ENCODE measurements at places on chromosomes 6 and 20. TPM values are rescaled to one million over a fixed set of nuclear protein-coding genes. Genes with fewer than 3 reads are reported as not detected.

PCNA gene
- total RNA-seq: 36.5 TPM

DNA sequence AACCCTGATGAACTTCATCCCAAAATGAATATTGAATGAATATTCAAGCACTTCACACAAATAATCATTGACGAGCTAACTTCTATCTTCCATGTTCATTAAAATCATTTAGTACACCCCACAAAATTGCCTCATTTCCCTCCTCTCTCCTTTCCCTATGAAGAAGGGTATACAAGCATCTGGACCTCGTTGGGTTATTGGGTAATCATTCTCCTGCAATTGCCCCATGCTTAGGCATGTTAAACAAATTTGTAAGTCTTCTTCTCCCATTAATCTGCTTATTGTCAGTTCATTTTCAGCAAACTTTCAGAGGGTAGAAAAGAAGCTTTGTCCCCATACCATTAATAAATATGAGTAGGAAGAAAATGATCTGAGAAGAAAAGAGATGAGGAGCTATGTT lies 27.6 kb downstream of the PRKN start:
- H3K4me3 ChIP-seq: no peak overlapping the region
- no peaks in the 10 kb centered on the region for H3K27me3 ChIP-seq
- no peaks in the 10 kb centered on the region for H3K36me3 ChIP-seq

GRCh38 chr6:2035826-2036709 lies 209.3 kb downstream of the GMDS start:
- H3K4me3 ChIP-seq: no peak overlapping the region
- H3K27ac ChIP-seq: no peak overlapping the region
- no peak for DNase-seq
- no peaks in the 10 kb centered on the region for H3K27me3 ChIP-seq

TREML2 gene
- total RNA-seq: not detected

GRCh38 chr6:117346142-117346930 lies 79.4 kb downstream of the ROS1 start:
- no peak overlapping the region for H3K4me3 ChIP-seq
- no peaks in the 10 kb centered on the region for H3K27me3 ChIP-seq
- DNase-seq: no peak
- H3K4me1 ChIP-seq: no peaks in the 10 kb centered on the region
- no peaks in the 10 kb centered on the region for H3K36me3 ChIP-seq

OR12D2 gene
- not detected for total RNA-seq

GRCh38 chr6:111900735-111901134 lies 27.5 kb upstream of the FYN start:
- no peaks in the 10 kb centered on the region for H3K27me3 ChIP-seq
- DNase-seq: no peak
- no peaks in the 10 kb centered on the region for H3K4me1 ChIP-seq
- no peaks in the 10 kb centered on the region for H3K36me3 ChIP-seq
- no peak overlapping the region for H3K27ac ChIP-seq
- no peak overlapping the region for H3K4me3 ChIP-seq

DNA sequence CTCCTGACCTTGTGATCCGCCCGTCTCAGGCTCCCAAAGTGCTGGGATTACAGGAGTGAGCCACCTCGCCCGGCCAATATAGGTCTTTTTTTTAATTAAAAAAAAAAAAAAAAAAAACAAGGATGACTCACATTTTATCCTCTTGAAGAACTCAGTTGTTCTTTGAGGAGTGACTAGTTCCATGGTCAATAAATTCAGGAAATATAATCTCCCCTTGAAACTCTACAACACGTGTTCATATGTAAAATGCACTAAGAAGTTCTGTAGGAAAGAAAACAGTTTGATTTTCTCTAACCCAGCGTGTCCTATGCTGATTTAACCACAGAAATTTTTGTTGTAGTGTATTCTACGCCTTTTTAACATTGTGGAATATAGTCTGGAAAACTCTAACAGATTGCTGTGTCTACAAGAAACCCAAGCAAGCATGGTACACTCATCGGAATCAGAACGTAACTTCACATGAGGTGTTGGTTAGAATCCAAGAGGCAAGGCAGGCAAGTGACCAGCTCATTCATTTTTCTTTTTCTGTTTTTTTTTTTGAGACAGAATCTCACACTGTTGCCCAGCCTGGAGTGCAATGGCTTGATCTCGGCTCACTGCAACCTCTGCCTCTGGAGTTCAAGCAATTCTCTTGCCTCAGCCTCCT lies 79.0 kb upstream of the ZNF217 start:
- H3K36me3 ChIP-seq: no peaks in the 10 kb centered on the region
- no peak overlapping the region for H3K4me3 ChIP-seq
- DNase-seq: no peak
- no peaks in the 10 kb centered on the region for H3K4me1 ChIP-seq
- no peak overlapping the region for H3K27ac ChIP-seq

GRCh38 chr6:42374018-42374669 lies 77.6 kb downstream of the TRERF1 start:
- H3K27ac ChIP-seq: no peak overlapping the region
- H3K36me3 ChIP-seq: no peaks in the 10 kb centered on the region
- H3K4me3 ChIP-seq: no peak overlapping the region
- no peaks in the 10 kb centered on the region for H3K27me3 ChIP-seq

GRCh38 chr6:1667012-1667804 lies 57.5 kb downstream of the FOXC1 start:
- H3K4me1 ChIP-seq: no peaks in the 10 kb centered on the region
- DNase-seq: no peak
- H3K27me3 ChIP-seq: no peaks in the 10 kb centered on the region
- H3K27ac ChIP-seq: no peak overlapping the region

- H3K27ac ChIP-seq: no peak overlapping the region
- H3K36me3 ChIP-seq: no peaks in the 10 kb centered on the region
- DNase-seq: no peak
- H3K4me1 ChIP-seq: no peaks in the 10 kb centered on the region
- H3K27me3 ChIP-seq: no peaks in the 10 kb centered on the region
- no peak overlapping the region for H3K4me3 ChIP-seq
These were observed 388.2 kb downstream of the CDH4 start for GRCh38 chr20:61640131-61640870.

- no peaks in the 10 kb centered on the region for H3K4me1 ChIP-seq
- no peaks in the 10 kb centered on the region for H3K27me3 ChIP-seq
- no peaks in the 10 kb centered on the region for H3K36me3 ChIP-seq
- no peak overlapping the region for H3K4me3 ChIP-seq
These were observed 58.4 kb downstream of the PDE7B start for GRCh38 chr6:135909737-135910387.

- DNase-seq: peak; percentile 77
- H3K4me3 ChIP-seq: no peak overlapping the region
- H3K36me3 ChIP-seq: no peaks in the 10 kb centered on the region
- H3K27me3 ChIP-seq: no peaks in the 10 kb centered on the region
These were observed 26.9 kb upstream of the ADTRP start for GRCh38 chr6:11805259-11806053.

DNA sequence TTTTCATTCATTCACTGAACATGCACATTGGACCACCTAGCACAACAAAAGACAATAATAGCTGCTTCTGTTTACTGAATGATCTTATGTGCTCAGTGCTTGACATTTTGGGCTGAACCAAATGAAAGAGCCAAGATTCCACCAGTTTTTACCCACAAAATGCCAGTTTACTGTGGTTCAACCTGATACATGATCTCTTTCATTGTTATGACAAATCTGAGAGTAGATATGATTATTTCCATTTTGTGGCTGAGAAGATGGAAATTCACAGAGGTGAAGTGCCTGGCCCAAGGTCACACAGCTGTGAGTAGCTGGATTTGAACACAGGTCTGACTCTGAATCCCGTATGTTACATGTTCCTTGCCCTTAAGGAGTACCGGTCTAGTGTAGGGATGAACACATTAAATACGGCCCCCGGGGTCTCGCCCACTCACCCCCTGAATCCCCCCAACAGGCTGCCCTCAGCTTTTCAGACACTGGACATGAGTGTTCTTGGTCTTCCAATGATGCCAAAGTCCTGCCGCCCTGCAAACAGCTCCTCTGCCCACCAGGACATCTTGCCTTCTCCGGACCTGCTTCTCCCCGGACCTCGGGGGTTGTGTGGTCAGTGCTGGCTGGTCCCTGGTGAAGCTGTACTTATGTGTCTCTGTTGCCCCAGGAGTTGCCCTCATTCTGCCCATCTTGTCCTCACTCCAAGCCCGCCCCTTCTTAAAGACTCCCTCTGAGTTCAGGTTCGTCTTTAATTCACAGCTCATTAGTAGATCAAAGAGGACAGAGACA lies 58.6 kb upstream of the SLC32A1 start:
- no peaks in the 10 kb centered on the region for H3K4me1 ChIP-seq
- no peak for DNase-seq
- H3K36me3 ChIP-seq: no peaks in the 10 kb centered on the region

DNA sequence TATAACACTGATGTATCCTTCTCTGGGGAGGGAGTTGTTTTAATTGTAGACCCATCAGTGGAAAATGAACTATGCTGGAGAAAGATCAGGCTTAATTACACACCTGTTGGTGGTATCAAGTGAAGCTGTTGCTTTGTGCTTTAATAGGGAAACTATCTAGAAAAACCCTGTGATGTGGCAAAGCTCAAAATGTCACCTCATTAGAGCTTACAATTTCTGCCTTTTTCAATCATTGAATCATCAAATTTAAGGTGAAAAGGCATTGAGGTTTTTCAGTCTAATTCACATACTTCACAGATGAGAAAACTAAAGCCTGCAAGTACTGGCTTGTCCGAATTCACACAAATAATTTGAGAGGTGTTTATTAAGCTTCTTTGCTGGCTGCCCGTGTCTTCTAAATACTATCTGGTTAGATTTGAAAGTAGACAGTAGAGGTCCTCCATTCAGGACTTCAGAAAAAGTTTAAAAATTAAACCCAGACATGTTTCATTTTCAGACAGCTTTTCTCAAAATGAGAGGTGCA lies 143.3 kb upstream of the MAP3K7 start:
- H3K27me3 ChIP-seq: no peaks in the 10 kb centered on the region
- no peak overlapping the region for H3K27ac ChIP-seq
- no peaks in the 10 kb centered on the region for H3K36me3 ChIP-seq
- DNase-seq: no peak
- no peaks in the 10 kb centered on the region for H3K4me1 ChIP-seq

GRCh38 chr20:3678856-3679720 lies 2.7 kb downstream of the ADAM33 start:
- no peaks in the 10 kb centered on the region for H3K27me3 ChIP-seq
- H3K4me3 ChIP-seq: no peak overlapping the region
- peak overlapping the region; percentile 64 for H3K27ac ChIP-seq
- no peak for DNase-seq
- H3K36me3 ChIP-seq: no peaks in the 10 kb centered on the region

FAXC gene
- total RNA-seq: under 0.01 TPM

DNA sequence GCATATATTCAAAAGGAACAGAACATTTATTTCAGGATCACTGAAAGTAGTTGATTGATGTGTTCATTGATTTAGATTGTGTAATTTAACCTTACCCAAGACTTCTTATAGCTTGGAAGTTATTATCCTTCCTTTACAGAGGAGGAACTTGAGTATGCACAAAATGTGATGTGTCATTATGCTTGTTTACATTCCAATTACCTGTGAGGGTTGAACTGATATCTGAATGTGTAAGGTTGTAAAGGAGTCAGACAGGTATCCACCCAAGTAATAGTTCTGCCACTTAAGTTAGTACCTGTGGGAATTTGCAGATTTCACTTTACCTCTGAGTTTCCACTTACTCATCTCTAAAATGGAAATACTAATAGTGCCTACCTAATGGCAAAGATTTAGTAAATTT lies 668.2 kb downstream of the DOK5 start:
- peak overlapping the region; percentile 40 for H3K27ac ChIP-seq
- H3K4me1 ChIP-seq: no peaks in the 10 kb centered on the region
- no peaks in the 10 kb centered on the region for H3K27me3 ChIP-seq
- no peak overlapping the region for H3K4me3 ChIP-seq

GRCh38 chr6:41256383-41256782 lies 28.2 kb downstream of the TREML4 start:
- DNase-seq: no peak
- H3K27me3 ChIP-seq: no peaks in the 10 kb centered on the region
- no peak overlapping the region for H3K27ac ChIP-seq
- no peaks in the 10 kb centered on the region for H3K36me3 ChIP-seq

GRCh38 chr6:152952866-152953509 lies 29.9 kb downstream of the FBXO5 start:
- no peak overlapping the region for H3K4me3 ChIP-seq
- no peak for DNase-seq
- H3K4me1 ChIP-seq: no peaks in the 10 kb centered on the region

- H3K27me3 ChIP-seq: no peaks in the 10 kb centered on the region
- H3K4me1 ChIP-seq: no peaks in the 10 kb centered on the region
- H3K36me3 ChIP-seq: no peaks in the 10 kb centered on the region
- no peak overlapping the region for H3K4me3 ChIP-seq
These were observed 63.5 kb downstream of the VTA1 start for GRCh38 chr6:142210606-142211005.

DNA sequence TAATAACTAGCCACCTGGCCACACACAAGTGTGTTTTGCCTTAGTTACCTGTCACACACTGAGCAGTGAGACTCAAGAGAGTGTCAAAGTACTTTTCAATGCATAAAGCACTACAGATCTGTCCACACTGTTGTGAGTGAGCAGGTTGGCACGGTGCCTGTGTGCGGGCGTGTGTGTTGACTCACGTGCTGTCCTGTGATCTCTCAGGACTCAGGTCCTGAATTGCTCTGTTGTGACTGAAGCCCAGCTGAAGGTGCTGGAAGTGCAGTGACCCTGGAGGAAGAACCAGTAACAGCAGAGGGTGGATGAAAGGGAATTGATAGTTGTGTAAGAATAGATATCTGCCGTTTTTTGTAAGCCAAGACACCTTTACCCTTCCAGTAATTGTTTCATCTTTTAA lies 18.3 kb downstream of the SLC16A10 start:
- no peaks in the 10 kb centered on the region for H3K27me3 ChIP-seq
- H3K36me3 ChIP-seq: no peaks in the 10 kb centered on the region
- peak; percentile 93 for DNase-seq
- no peak overlapping the region for H3K4me3 ChIP-seq
- H3K4me1 ChIP-seq: no peaks in the 10 kb centered on the region
- H3K27ac ChIP-seq: peak overlapping the region; percentile 62

DNA sequence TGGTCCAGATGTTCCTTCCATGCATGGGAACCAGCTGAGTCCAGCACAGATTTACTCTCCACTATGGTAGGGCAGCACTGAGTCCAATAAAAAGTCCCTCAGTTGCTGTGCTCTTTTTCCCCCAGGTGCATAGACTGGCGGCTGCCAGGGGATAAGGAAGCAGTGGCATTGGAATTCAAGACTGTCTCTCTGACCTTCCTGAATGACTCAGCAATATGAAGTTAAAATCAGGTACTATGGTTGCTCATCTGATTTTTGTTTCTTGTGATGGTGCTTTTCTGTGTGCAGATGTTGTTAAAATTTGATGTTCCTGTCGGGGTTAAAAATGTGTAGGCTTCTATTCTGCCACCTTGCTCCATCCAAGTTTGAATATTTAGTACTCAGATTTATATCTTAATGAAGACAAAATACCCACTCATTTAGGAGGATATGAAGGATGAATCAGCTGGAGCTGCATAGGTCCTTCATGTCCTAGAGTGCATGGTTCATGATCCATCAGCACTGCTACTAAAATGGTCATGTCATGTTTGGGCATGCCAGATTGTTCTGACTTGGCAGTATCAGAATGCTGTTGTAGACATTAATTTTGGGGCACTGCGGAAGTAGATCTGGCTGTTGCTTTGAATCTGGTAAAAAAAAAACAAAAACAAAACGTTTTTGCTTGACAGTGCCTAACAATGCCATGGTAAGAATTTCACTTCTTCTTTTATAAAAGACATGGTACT lies 321.2 kb upstream of the MAP3K7 start:
- DNase-seq: no peak
- no peak overlapping the region for H3K4me3 ChIP-seq
- no peaks in the 10 kb centered on the region for H3K36me3 ChIP-seq
- H3K27ac ChIP-seq: no peak overlapping the region

GRCh38 chr6:89582669-89583325 lies 55.8 kb downstream of the LYRM2 start:
- no peak overlapping the region for H3K4me3 ChIP-seq
- DNase-seq: no peak
- no peaks in the 10 kb centered on the region for H3K27me3 ChIP-seq
- no peaks in the 10 kb centered on the region for H3K4me1 ChIP-seq
- H3K36me3 ChIP-seq: no peaks in the 10 kb centered on the region
